IPS-NIHi11 (cell line): ENCODE measurements at places on chromosomes 5 and 9.

DNA sequence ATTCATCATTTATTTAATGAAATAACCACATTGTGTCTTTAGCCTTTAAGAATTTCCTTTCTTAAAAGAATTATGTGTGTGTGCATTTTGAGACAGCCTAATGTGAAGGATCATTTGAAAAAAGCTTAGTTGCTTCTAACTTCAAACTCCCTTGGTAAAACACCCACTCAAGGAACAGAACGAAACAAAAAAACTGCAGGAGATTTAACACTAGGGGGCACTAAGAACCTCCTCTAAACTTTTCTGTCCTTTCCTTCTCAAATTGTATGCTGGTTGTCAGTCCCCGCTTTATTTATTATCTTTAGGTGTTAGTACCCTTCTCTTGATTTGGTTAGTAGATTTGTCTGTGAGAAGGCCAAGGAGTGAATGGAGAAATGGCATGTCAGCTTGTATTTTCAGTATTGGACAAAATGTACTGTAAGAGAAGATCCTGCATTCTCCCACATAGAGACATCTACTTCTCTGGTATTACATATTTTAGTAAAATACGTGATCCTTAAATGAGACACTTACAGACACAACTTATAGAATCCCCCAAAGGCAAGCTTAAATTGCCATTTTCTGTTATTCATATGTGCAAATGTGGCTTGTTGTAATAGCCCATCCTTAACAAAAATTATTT is 229.7 kb downstream of the MRPS30 start:
- DNase-seq = peak; percentile 55

- DNase-seq = peak; percentile 91
Measured at GRCh38 chr9:96383165-96383942, at the start of gene SLC35D2. Gene SLC35D2, minus strand, starts transcription at chr9:96383711. Its CDS starts 77 bp downstream, at chr9:96383634.

GRCh38 chr5:131384173-131384572 is 120.3 kb downstream of the CDC42SE2 start:
- no peak for DNase-seq

GRCh38 chr5:9545992-9546851 is at the start of gene SEMA5A:
Gene SEMA5A, minus strand, starts transcription at chr5:9546075. Its CDS starts 166,129 bp downstream, at chr5:9379946.
- DNase-seq = peak; percentile 72

GRCh38 chr5:142769251-142769792 is 855 bp upstream of the ARHGAP26 start:
- no peak for DNase-seq

GRCh38 chr5:56607074-56607473 is 208.3 kb upstream of the MAP3K1 start:
- no peak for DNase-seq

- no peak for DNase-seq
Measured at GRCh38 chr5:98066910-98067309, 706.6 kb upstream of the RGMB start.

DNA sequence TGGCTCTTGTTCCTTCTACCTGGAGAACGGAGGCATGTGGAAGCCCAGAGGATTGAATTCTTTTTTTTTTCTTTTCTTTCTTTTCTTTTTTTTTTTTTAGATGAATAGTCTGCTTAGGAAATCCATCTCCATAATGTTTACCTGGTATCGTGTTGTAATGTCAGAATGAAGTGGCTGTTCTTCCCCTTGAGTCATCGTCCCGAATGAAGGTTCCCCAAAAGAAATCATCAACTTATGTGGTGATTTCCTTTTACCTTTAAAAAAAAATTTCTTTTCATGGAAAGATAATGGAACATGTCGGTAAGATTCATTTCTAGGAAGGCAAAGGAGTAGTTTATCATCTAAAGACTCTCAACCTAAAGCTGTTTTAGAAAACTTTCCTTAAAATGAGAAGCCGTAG is 59.7 kb downstream of the DOCK8 start:
- DNase-seq = no peak

GRCh38 chr9:16985559-16986348 is 115.3 kb upstream of the BNC2 start:
- no peak for DNase-seq

DNA sequence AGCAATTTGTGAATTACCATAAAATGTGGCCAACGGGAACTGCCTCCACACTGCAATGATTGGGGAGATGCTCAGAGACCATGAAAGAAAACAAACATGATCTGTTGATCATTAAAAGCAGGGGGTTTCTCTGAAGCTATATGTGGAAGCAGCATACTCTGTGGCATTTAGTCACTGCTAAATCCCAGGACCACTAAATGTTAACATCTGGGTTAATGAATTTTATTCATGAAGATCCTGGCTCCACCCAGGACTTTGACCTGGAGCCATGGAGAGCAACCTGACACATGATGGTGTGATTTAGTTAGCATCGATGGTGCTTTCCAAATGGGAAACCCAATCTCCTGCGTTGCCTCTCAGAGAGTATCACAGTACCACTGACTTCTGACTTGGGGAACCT is 497.8 kb downstream of the AGTPBP1 start:
- DNase-seq = no peak

- no peak for DNase-seq
Measured at GRCh38 chr5:119919279-119919678, 289.9 kb downstream of the FAM170A start.

DNA sequence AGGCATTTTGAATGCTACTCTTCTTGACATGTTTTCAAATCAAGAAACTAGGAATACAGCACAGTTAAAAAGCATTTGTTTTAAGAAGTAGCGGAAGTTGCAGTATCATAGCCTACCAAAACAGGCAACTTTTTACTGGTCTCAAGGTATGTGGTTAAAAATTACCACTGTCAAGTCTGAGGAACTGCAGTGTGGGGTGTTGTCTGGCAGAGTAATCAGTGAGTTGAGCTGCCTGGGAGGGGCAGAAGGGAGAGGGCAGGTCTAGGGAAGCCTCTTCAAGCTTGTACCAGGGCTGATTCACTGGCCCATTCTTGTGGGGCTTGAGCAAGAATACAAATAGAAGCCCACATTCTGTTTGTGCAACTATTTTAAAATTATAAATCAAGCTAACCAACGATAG is 42.4 kb upstream of the SV2C start:
- no peak for DNase-seq

- peak; percentile 81 for DNase-seq
Measured at GRCh38 chr5:10695055-10695649, 65.9 kb downstream of the DAP start.

- peak; percentile 79 for DNase-seq
Measured at GRCh38 chr9:131382850-131383729, 10.8 kb upstream of the PRRC2B start.

DNA sequence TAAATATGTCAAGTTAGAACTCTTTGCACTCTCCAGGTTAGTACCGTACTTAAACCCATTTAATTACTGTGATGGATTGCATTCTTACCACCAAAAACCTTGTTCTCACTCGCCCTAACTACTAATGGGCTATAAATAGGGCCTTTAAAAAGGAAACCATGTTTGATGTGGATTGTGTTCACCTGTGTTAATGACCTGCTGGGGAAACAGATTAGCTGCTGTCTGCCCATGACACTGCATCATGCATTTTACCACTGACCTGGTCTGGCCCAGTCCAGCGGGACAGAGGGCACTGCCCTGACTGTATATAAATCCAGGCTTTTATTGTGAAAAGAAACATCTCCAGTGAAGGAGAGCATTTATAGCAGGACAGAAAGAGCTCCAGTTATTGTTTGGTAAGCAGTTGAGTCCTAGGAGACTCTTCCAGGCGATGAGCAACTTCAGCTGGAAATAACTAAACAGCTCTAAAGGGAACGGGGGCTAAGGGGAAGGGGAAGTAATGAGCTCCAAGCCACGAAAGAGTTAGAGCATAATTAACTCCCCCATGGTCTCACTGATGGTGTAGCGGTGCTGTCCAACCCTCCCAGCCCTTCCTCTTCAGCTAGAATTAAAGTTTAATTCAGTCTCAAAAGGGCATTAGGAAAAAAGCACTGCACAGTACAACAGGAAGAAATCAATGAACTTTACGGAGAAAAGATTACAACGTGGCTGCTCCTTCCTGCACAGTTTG is 303.1 kb downstream of the ENC1 start:
- no peak for DNase-seq

DNA sequence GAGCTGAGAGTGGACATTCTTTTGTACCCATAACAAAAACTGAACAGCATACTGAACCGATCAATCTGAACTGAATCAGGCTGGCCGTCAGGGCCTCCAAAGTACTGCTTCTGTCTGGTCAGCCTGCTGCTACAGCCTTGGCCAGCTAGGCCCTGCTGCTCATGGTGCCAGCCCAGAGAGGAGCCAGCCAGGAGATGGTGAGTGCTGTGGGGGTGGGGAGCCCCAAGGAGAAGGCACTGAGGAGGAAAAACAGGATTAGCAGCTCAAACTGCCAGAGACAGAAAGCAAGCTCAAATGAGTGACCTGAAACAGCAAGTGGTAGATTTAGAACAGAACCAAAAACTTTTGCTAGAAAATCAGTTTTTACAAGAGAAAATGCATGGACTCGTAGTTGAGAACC is 23.9 kb downstream of the SRP19 start:
- no peak for DNase-seq

DNA sequence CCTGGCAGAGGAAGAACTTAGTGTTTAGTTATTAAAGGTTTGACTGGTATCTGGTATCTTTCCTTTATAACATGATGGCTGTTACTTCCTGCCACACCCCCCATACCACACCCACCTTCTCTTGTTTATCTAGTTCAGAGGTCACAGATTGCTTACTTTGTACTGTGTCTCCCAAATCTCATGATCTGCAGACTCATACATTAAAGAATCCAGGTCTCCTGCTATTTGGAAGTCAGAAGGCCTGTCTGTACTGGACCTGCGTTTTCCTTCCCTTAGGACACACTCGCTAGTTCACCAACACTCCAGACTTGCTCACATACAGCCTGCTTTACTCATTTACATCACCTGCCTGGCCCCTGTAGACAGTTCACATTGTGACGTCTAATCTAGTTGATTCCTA is 39.3 kb downstream of the NUDT12 start:
- DNase-seq = no peak

GRCh38 chr5:122237906-122238305 is 74.1 kb upstream of the SNCAIP start:
- DNase-seq = no peak

- no peak for DNase-seq
Measured at GRCh38 chr5:5666369-5666768, 243.9 kb downstream of the ICE1 start.

DNA sequence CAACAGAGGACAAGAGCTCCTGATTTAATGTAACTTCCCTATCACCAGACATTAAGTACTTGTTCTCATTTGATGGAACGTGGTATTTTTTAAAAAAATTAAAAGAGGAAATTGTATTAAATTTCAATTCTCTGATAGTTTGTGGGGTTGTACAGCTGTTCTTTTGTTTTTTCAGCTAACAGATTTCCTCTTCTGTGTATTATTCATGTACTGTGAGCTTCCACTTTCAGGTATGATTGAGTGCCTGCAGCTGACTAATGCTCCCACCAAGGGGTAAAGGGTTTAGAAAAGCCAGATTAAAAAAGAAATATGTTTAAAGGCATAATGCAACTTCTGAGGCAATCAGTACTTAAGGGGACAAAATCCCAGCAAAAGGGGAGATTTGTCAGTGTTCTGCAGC is 117.7 kb upstream of the ACTBL2 start:
- DNase-seq = no peak

- DNase-seq = peak; percentile 92
Measured at GRCh38 chr9:36873247-36873875, 160.7 kb downstream of the PAX5 start.

DNA sequence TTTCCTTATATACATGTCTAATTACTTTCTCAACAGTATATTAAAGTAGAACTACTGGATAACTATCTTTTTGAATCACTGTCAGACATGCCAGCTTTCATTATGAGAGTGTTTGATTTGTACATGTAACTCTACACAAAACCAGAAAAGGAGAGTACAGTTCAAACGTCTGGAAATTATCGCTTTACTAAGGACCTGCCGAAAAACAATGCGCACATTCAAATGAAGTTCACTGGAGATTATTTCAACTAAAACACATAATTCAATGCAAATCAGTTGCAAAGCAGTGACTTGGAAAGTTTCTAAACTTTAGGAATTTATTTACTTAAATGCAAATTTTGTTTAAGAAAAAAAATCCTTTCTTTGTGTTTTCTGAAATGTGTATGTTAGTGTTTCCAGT is 942.5 kb downstream of the EFNA5 start:
- DNase-seq = no peak

DNA sequence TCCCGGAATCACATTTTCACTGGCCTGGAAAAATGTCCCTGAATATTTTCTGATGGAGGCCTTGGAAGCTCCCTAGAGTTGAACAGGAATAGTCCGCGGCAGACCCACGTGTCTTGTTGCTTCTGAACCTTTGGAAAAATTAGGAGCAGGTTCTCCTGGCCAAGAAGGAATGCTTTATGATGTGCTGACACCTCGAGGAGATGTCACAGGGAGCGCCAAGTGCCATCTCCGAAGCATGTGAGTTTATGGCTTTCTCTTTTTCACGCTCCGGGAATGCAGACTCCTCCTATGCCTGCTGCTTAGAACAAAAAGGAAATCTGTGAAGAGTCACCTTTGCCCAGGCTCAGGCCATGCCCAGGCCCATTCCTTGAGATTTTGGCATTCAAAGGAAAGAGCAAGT is 84.6 kb downstream of the BOD1 start:
- no peak for DNase-seq

GRCh38 chr9:12884736-12885395 is 110.0 kb downstream of the LURAP1L start:
- DNase-seq = no peak

- no peak for DNase-seq
Measured at GRCh38 chr5:134374232-134374631, 2.9 kb downstream of the UBE2B start.

DNA sequence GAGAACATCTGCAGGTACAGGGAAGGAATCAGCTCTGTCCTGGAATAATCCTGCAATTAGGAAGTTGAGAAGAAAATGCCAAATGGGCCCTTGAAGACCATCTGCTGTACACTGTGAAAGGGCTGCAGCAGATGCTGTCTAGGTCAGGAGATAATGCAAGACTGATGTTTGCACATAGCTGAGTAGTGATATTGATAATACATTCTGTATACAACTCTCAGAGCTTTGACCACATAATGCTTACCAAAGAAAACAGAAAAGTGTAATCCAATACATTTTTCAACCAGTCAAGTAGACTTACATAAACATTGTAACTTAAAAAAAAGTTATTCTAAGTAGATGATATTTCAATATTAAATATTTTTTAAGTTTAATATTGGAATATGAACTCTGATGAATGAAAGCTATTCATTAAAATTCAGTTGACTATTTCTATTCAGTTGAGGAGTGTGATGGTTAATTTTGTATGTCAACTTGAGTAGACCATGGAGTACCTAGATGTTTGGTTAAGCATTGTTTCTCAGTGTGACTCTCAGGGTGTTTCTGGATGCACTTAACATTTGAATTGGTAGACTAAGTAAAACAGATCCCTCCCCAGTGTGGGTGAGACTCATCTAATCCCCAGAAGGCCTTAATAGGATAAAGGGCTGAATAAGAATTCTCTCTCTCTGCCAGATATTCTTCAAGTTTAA is 380.1 kb upstream of the PRR16 start:
- no peak for DNase-seq

- no peak for DNase-seq
Measured at GRCh38 chr5:131209506-131210150, 38.9 kb downstream of the LYRM7 start.

DNA sequence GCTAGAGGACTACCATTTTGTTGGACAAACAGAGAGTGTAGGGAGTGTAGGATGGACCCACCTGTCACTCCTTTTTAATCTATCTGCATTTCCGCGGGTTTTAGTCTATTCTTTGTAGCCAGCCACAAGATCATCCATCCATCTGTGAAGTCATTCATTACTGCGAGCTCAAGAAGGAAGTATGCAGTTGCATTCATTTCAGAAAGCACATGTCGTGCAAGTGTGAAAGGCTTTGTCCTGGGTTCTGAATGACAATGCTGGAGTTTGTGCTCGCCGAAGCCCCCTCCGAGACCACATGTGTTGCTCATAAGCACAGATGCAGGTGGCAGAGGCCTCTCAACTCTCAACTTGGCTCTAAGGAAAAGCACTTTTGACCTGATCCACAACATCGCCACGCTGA is 70.3 kb upstream of the BASP1 start:
- no peak for DNase-seq
